Left ventricle myocardium inferior (tissue), 1 donor: ENCODE measurements at places on chromosomes 6 and 20. TPM values are rescaled to one million over a fixed set of nuclear protein-coding genes. Genes with fewer than 3 reads are reported as not detected.

Gene SLC22A7
- total RNA-seq, result not detected

Gene SDC4
- total RNA-seq, result 77.4 TPM

Gene RNF39
- total RNA-seq, result not detected

Gene CTSA
- 116 TPM for total RNA-seq
